ENCODE measurements at places on chromosomes 11 and 22. TPM values are rescaled to one million over a fixed set of nuclear protein-coding genes. Genes with fewer than 3 reads are reported as not detected.
A peak's percentile ranks its signal among the peaks of the same experiment; 100 is the strongest.

GRCh38 chr22:21444701-21445436 lies 22.3 kb upstream of the TMEM191C start:
- no peaks in the 10 kb centered on the region for H3K27me3 ChIP-seq
- no peak overlapping the region for H3K27ac ChIP-seq
- peak; percentile 7 for DNase-seq
- no peak overlapping the region for H3K4me3 ChIP-seq

- no peaks in the 10 kb centered on the region for H3K27me3 ChIP-seq
- DNase-seq = no peak
- no peak overlapping the region for H3K4me3 ChIP-seq
- no peak overlapping the region for H3K27ac ChIP-seq
Observed at GRCh38 chr11:38356255-38356654, 1758.2 kb upstream of the RAG2 start.

DNA sequence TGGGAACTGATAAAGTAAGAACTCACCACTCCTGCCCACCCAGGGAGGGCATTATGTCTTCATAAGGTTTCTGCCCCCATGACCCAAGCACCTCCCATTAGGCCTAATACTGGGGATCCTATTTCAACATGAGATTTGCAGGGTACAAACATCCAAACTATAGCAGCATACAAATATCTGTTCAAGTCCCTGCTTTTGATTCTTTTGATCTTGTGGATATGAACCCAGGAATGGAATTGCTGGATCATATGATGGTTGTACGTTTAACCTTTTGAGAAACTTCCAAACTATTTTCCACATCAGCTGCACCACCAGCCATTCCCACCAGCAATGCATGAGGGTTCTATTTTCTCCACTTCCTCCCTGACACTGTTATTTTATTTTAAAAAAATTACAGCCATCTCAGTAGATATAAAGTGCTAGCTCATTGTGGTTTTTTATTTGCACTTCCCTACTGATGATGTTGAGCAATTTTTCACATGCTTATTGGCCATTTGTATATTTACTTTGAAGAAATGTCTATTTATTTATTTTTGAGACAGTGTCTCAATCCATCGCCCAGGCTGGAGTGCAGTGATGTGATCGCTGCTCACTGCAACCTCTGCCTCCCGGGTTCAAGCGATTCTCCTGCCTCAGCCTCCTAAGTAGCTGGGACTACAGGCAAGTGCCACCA lies 7.1 kb upstream of the ATG16L2 start:
- H3K4me1 ChIP-seq = no peaks in the 10 kb centered on the region
- H3K36me3 ChIP-seq = peaks cover 14% of the 10 kb centered on the region
- H3K27ac ChIP-seq = peak overlapping the region; percentile 18
- H3K4me3 ChIP-seq = no peak overlapping the region
- DNase-seq = no peak

DNA sequence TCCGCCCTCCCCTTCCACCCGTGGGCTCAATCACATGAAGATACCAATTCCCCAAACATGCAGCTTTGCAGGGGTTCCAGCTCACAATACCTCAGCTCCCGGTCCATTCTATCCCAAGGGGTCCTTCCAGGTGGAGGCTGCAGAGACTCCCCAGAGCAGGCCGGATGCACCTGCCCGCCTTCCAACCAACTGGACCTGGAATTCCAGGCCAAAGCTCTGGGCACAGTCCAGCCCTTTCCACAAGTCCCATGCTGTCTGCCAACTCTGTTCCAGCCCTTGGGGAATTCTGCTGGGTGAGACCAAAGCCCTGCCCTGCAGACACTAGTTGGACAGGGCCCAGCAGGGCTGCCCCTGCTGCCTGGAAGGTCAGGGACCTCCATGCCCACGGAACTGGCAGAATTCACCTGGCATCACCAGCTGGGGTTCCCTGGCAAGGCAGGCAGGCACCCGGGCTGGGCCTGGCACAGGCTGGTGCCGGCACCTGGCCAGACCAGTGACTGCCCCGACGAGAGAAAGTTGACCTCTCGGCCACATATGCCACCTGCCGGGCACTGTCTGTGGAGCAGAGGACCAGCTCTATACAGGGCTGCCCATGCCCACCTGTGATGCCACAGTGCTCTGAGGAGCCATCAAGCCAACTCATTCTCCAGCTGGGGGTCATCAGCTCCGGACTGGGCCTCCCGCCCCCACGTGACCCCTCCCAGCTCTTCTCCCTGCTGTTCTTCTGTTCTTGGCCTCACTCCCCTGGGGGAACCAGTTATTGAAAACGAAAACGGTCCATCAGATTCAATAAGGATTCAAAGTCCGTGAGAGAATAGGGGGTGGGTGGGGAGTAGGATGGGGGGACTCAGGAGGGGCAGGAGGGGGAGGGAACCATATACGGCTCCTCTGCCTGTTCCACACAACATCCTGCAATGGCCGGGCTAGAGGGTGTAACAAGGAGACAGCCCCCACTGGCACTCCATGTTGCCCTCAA lies 4.7 kb downstream of the SYT7 start:
- peaks cover 11% of the 10 kb centered on the region for H3K4me1 ChIP-seq
- no peaks in the 10 kb centered on the region for H3K36me3 ChIP-seq
- no peak overlapping the region for H3K27ac ChIP-seq
- H3K27me3 ChIP-seq = peaks cover 14% of the 10 kb centered on the region
- H3K4me3 ChIP-seq = no peak overlapping the region

GRCh38 chr22:40332319-40332781 lies 13.9 kb upstream of the ADSL start:
- H3K4me3 ChIP-seq = no peak overlapping the region
- no peak for DNase-seq
- H3K36me3 ChIP-seq = peaks cover 21% of the 10 kb centered on the region
- no peak overlapping the region for H3K27ac ChIP-seq

GRCh38 chr11:95514416-95515110 lies 275.0 kb downstream of the FAM76B start:
- no peak overlapping the region for H3K4me3 ChIP-seq
- DNase-seq = no peak
- no peaks in the 10 kb centered on the region for H3K4me1 ChIP-seq
- no peaks in the 10 kb centered on the region for H3K36me3 ChIP-seq
- H3K27ac ChIP-seq = no peak overlapping the region

DNA sequence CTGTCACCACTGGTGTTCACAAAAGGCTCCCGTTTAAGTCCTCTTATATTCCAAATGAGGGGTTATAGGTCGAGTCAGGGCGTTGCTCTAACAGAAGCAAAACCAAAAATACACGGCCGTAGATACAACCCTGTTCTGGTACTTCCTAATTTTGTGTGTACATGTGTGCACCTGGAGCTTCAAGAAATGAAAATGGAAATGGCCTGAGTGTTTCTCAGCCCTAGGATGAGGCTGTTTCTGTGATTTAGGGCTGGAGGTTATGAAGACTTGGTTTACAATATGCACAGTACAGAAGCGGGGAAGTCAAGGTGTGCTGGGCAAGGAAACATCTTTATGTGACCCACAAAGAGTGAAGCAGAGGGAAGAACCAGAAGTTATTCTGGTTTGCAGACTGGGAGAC lies 110.4 kb upstream of the OR4B1 start:
- no peak overlapping the region for H3K4me3 ChIP-seq
- H3K4me1 ChIP-seq = peaks cover 86% of the 10 kb centered on the region
- DNase-seq = no peak
- no peak overlapping the region for H3K27ac ChIP-seq

GRCh38 chr22:42258126-42258525 lies 12.3 kb downstream of the TCF20 start:
- no peaks in the 10 kb centered on the region for H3K36me3 ChIP-seq
- H3K27me3 ChIP-seq = no peaks in the 10 kb centered on the region
- DNase-seq = no peak
- H3K27ac ChIP-seq = no peak overlapping the region

GRCh38 chr11:12901272-12901671 lies 107.8 kb upstream of the RASSF10 start:
- no peaks in the 10 kb centered on the region for H3K27me3 ChIP-seq
- peaks cover 29% of the 10 kb centered on the region for H3K4me1 ChIP-seq
- DNase-seq = no peak
- H3K36me3 ChIP-seq = peaks cover 23% of the 10 kb centered on the region
- no peak overlapping the region for H3K4me3 ChIP-seq
- H3K27ac ChIP-seq = no peak overlapping the region

- H3K27me3 ChIP-seq = no peaks in the 10 kb centered on the region
- no peak overlapping the region for H3K4me3 ChIP-seq
- no peak overlapping the region for H3K27ac ChIP-seq
- H3K4me1 ChIP-seq = peaks cover 85% of the 10 kb centered on the region
- DNase-seq = no peak
Observed at GRCh38 chr22:20514658-20515406, 7.4 kb downstream of the MED15 start.

- H3K36me3 ChIP-seq = no peaks in the 10 kb centered on the region
- H3K4me1 ChIP-seq = no peaks in the 10 kb centered on the region
- H3K27ac ChIP-seq = no peak overlapping the region
- no peak overlapping the region for H3K4me3 ChIP-seq
- DNase-seq = no peak
- no peaks in the 10 kb centered on the region for H3K27me3 ChIP-seq
Observed at GRCh38 chr22:45925811-45926351, 51.1 kb downstream of the WNT7B start.

- H3K27me3 ChIP-seq = no peaks in the 10 kb centered on the region
- H3K27ac ChIP-seq = no peak overlapping the region
- H3K4me3 ChIP-seq = no peak overlapping the region
- DNase-seq = no peak
- peaks cover 10% of the 10 kb centered on the region for H3K4me1 ChIP-seq
- no peaks in the 10 kb centered on the region for H3K36me3 ChIP-seq
Observed at GRCh38 chr11:100841711-100842407, 154.8 kb downstream of the ARHGAP42 start.

GRCh38 chr11:64744544-64745188 lies 724 bp upstream of the RASGRP2 start:
- peaks cover 52% of the 10 kb centered on the region for H3K4me1 ChIP-seq
- H3K36me3 ChIP-seq = peaks cover 7% of the 10 kb centered on the region
- H3K4me3 ChIP-seq = peak overlapping the region; percentile 56
- peak overlapping the region; percentile 88 for H3K27ac ChIP-seq
- peak; percentile 65 for DNase-seq

GRCh38 chr11:285021-285893 lies 3.7 kb upstream of the PGGHG start:
- no peak for DNase-seq
- H3K27me3 ChIP-seq = peaks cover 43% of the 10 kb centered on the region
- no peak overlapping the region for H3K4me3 ChIP-seq
- no peaks in the 10 kb centered on the region for H3K36me3 ChIP-seq
- H3K4me1 ChIP-seq = peaks cover 37% of the 10 kb centered on the region

GRCh38 chr11:112844517-112844916 lies 116.7 kb upstream of the NCAM1 start:
- no peaks in the 10 kb centered on the region for H3K4me1 ChIP-seq
- DNase-seq = no peak
- H3K36me3 ChIP-seq = no peaks in the 10 kb centered on the region
- no peaks in the 10 kb centered on the region for H3K27me3 ChIP-seq
- H3K27ac ChIP-seq = no peak overlapping the region

DNA sequence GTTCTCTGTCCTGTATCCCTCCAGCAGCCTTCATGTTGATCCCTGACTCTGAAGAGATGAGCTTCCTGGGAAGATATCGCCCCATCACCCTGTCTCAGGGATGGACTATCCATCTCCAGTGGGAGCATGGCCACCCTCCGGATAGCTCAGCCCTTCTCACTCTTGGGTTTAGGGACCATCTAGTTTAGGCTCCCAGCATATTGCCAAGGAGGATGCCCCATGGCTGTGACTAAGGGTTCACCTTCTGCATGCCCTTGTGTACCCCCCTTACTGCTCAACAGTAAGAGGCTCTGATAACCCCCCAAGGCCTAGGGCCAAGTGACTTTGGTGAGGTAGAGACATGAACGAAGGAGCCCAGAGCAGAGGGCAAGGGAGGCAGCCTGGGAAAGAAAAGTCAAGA lies 1.3 kb downstream of the TMPRSS13 start:
- H3K36me3 ChIP-seq = no peaks in the 10 kb centered on the region
- H3K4me3 ChIP-seq = no peak overlapping the region
- H3K27me3 ChIP-seq = peaks cover 9% of the 10 kb centered on the region
- no peak overlapping the region for H3K27ac ChIP-seq

GRCh38 chr11:83162377-83162776 lies 5.4 kb downstream of the PCF11 start:
- H3K27ac ChIP-seq = no peak overlapping the region
- no peaks in the 10 kb centered on the region for H3K27me3 ChIP-seq
- peaks cover 36% of the 10 kb centered on the region for H3K4me1 ChIP-seq
- peaks cover 41% of the 10 kb centered on the region for H3K36me3 ChIP-seq
- no peak for DNase-seq
- H3K4me3 ChIP-seq = no peak overlapping the region

- H3K27ac ChIP-seq = peak overlapping the region; percentile 49
- peak; percentile 65 for DNase-seq
- H3K36me3 ChIP-seq = no peaks in the 10 kb centered on the region
- no peaks in the 10 kb centered on the region for H3K27me3 ChIP-seq
Observed at GRCh38 chr11:111819829-111820237, 51.5 kb downstream of the ALG9 start.

- H3K27ac ChIP-seq = no peak overlapping the region
- no peak overlapping the region for H3K4me3 ChIP-seq
- peak; percentile 18 for DNase-seq
- H3K27me3 ChIP-seq = peaks cover 38% of the 10 kb centered on the region
Observed at GRCh38 chr11:3224401-3225057, 5.9 kb upstream of the MRGPRG start.

GRCh38 chr11:62137881-62138629 lies 14.2 kb downstream of the INCENP start:
- H3K27me3 ChIP-seq = no peaks in the 10 kb centered on the region
- no peak for DNase-seq
- no peak overlapping the region for H3K27ac ChIP-seq
- H3K4me1 ChIP-seq = no peaks in the 10 kb centered on the region

DNA sequence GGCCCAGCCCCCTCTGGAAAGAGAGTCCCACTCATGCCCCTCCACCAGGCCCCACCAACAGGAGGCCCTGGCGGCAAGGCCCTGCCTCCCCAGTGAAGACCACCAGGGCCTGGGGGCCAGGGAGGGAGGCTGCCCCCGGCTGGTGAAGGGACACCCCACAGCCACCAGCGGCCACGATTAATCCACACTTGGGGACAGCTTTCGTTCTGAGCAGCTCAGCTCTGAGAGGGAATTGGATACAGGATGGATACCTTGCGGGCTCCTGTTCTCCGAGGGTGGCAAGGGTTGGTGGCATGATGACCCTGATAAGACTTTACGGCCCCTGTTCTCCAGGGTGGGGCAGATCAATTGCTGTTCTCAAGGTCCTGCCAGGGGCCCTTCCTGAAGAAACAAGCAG lies 6.9 kb upstream of the NLRP6 start:
- no peak overlapping the region for H3K4me3 ChIP-seq
- H3K27ac ChIP-seq = no peak overlapping the region
- no peaks in the 10 kb centered on the region for H3K27me3 ChIP-seq
- H3K4me1 ChIP-seq = peaks cover 12% of the 10 kb centered on the region

GRCh38 chr11:134582770-134583095 lies 170.7 kb upstream of the B3GAT1 start:
- DNase-seq = no peak
- no peak overlapping the region for H3K4me3 ChIP-seq
- no peak overlapping the region for H3K27ac ChIP-seq
- H3K27me3 ChIP-seq = no peaks in the 10 kb centered on the region

GRCh38 chr11:68325907-68326220 lies 13.5 kb downstream of the LRP5 start:
- peak; percentile 12 for DNase-seq
- H3K27ac ChIP-seq = no peak overlapping the region
- no peaks in the 10 kb centered on the region for H3K36me3 ChIP-seq
- H3K27me3 ChIP-seq = no peaks in the 10 kb centered on the region

The TEX12 gene
- not detected for total RNA-seq

The MEI1 gene
- not detected for total RNA-seq

The OR56A1 gene
- total RNA-seq = not detected

The OR8D1 gene
- not detected for total RNA-seq

The CRACR2B gene
- 556 TPM for total RNA-seq

The LRRC56 gene
- total RNA-seq = 2.2 TPM

The CSNK2A3 gene
- not detected for total RNA-seq

The CD3D gene
- 4.6 TPM for total RNA-seq

The TBC1D10A gene
- total RNA-seq = 23.2 TPM
